Temporal lobe (tissue), 4 donors: ENCODE measurements at places on chromosomes 12 and 14. TPM values are rescaled to one million over a fixed set of nuclear protein-coding genes. Genes with fewer than 3 reads are reported as not detected.

The HOXC12 gene
- total RNA-seq, result not detected

The CAPZA3 gene
- total RNA-seq, result not detected

The SLC25A21 gene
- 0.25 TPM for total RNA-seq

The PAX9 gene
- not detected for total RNA-seq

The DEGS2 gene
- total RNA-seq, result 2.2 TPM

The GNS gene
- total RNA-seq, result 39.8 TPM

The STYK1 gene
- 3.9 TPM for total RNA-seq

The GUCY2C gene
- under 0.01 TPM for total RNA-seq

The KRT74 gene
- total RNA-seq, result not detected

The TAS2R42 gene
- not detected for total RNA-seq

The TOMM20L gene
- total RNA-seq, result not detected

The PLEKHD1 gene
- total RNA-seq, result 0.49 TPM

The FSCB gene
- not detected for total RNA-seq

The ABHD12B gene
- not detected for total RNA-seq
